Activated T-cell treated with anti-CD3 and anti-CD28 coated beads, Interleukin-2, amount 50 U/mL, for 4 hours (primary cell): ENCODE measurements at places on chromosomes 7 and 10. TPM values are rescaled to one million over a fixed set of nuclear protein-coding genes. Genes with fewer than 3 reads are reported as not detected.

The ACBD7 gene
- total RNA-seq: 0.52 TPM

The CLDN12 gene
- 1.1 TPM for total RNA-seq

The PON1 gene
- 0.46 TPM for total RNA-seq

The PILRA gene
- 1.1 TPM for total RNA-seq

The ATG9B gene
- total RNA-seq: 7.3 TPM

The FAM25A gene
- total RNA-seq: not detected

The CFAP70 gene
- total RNA-seq: 0.37 TPM

The RPEL1 gene
- not detected for total RNA-seq

The PIK3CG gene
- total RNA-seq: 19.7 TPM

The TAS2R41 gene
- not detected for total RNA-seq

The COL13A1 gene
- not detected for total RNA-seq

DNA sequence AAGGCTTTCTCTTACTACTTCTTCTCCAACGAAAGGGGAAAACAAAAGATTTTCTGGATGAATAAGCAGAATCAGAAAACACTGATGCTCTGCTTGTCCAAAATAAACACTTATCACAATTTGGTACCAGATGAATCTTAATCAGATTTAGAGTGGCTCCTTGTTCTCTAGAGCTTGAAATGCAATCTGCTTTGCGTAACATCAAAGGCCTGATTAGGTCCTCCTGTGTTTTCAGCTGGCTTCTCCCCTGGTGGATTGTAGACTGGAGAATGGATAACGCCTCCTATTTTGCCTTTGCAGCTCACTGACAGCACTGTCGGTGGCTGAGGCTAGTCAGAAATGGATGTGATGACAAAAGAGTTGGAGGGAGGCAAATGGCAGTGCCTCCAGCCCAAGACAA is 91.2 kb downstream of the FAM13C start:
- DNase-seq: no peak

DNA sequence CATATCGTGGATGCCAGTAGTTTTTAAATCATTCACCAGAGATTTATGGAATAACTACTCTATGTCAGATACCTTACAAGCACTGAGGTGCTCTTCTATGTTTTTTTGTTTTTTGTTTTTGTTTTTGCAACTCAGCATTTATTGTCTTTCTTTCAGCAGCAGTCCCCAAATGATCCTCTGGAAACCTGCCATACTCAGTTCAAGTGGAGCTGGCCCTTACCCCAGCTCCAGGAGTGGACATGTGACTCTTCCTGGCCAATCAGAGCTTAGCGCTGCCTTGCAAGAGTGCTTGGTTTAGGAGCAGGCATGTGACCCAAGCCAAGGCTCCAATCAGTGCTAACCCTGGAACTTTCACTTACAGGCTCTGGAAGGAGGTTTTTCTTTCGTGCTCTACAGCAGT is 356.6 kb upstream of the ZMIZ1 start:
- no peak for DNase-seq

GRCh38 chr7:25862261-25863004 is 289.6 kb upstream of the NFE2L3 start:
- peak; percentile 54 for DNase-seq

- DNase-seq: no peak
Measured at GRCh38 chr7:116439005-116439404, 60.5 kb upstream of the CAV2 start.

DNA sequence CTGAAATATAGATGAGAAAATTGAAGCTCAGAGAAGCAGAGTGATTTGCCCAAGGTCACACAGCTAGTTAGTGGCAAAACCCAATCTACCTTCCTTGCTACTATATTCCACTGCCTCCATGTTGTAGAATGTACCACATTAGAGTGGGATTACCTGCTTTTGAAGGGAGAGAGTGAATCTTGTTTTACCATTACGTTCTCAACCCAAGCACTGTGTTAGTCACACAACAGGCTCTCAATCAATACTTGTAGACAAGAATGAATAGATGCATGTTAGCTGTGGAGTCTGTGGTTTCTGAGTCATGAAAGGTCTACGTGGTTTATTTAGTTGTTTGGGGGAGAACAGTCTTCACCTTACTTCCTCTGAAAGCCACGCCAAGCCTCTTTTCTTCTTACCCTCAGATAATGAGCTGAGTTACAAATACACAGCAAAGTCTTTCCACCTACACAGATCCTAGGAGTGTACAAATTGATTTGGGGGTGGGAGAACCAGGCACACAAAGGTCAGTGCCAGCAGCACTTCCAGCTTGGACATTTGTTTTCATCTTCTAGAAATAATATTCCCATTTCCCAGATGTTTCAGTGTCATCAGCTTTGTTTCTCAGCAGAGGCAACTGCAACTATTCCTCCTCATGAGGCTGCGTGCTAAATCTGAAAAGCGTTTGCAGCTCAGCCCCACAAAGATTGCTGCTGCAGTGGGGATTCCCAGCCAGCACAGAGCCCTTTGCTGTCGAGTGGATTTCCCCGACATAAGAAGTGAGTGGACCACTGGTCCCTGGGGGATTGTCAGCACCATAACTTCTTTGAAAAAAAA is 71.5 kb upstream of the ADO start:
- DNase-seq: peak; percentile 62

DNA sequence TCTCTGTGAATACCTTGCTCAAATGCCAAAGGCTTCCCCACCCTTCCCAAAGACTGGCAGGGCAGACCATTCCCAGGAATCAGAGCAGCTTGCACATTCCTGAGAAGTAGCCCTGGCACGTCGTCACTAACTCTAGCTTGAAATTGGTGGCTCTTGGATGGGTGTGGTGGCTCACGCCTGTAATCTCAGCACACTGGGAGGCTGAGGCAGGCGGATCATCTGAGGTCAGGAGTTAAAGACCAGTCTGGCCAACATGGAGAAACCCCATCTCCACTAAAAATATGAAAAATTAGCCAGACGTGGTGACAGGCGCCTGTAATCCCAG is 108.2 kb upstream of the MPP7 start:
- DNase-seq: no peak

DNA sequence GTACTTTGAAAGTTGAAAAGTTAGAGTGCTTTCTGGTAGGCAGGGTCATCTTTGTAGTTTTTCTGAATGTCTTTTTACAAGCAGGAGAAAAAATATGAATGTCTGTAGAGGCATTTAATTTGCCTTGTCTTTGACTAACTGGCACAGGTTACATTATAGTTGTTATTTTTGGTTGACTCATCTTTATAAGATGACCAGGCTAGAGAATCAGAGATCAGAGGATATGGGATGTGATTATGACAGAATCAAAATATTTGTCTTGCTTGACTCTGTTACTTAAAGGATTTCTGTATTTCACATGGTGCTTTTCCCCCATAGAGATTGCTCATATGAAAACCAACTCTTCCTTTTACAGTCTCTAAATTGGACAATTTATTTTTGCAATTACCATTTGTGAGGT is 2.4 kb downstream of the ZMYND11 start:
- no peak for DNase-seq

GRCh38 chr10:69549959-69550358 is 23.3 kb downstream of the NEUROG3 start:
- DNase-seq: no peak

GRCh38 chr10:30997536-30998235 is 34.0 kb downstream of the ZNF438 start:
- DNase-seq: no peak

GRCh38 chr10:18079665-18080295 is 60.4 kb upstream of the CACNB2 start:
- no peak for DNase-seq

DNA sequence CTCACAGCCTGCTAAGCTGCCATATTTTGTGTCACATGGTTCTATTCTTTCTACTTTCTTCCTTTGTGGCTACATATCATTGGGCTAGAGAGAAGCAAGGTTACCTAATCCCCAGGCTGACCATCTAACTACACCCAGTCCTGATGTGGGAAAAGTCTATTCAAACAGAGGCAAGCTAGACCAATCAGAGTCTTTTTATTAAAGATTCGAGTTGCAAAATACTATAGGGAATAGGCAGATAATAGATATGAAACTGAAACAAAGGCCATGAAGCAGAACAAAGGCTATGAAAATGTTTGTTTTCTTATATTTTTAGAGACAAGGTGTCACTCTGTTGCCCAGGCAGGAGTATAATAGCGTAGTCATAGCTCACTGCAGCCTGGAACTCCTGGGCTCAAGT is 36.7 kb downstream of the MTERF1 start:
- no peak for DNase-seq

DNA sequence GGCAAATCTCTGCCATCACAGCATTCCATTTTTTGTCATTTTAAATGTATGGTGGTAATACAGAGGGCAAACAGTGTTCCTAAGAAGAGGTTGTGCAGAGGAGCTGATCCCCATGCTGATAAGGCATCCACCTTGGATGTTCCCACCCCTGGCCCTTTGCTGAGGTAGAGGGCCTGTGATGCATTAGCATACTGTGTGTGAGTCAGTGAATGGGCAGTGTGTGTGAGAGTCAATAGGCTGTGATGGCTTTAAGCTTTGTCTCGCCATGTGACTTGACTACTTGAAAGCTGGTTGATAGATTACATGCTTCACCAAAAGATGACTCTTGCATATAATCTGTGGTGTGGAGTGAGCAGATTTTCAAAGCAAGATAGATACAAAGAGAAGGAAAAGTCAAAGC is 81.3 kb downstream of the INSYN2A start:
- DNase-seq: no peak

DNA sequence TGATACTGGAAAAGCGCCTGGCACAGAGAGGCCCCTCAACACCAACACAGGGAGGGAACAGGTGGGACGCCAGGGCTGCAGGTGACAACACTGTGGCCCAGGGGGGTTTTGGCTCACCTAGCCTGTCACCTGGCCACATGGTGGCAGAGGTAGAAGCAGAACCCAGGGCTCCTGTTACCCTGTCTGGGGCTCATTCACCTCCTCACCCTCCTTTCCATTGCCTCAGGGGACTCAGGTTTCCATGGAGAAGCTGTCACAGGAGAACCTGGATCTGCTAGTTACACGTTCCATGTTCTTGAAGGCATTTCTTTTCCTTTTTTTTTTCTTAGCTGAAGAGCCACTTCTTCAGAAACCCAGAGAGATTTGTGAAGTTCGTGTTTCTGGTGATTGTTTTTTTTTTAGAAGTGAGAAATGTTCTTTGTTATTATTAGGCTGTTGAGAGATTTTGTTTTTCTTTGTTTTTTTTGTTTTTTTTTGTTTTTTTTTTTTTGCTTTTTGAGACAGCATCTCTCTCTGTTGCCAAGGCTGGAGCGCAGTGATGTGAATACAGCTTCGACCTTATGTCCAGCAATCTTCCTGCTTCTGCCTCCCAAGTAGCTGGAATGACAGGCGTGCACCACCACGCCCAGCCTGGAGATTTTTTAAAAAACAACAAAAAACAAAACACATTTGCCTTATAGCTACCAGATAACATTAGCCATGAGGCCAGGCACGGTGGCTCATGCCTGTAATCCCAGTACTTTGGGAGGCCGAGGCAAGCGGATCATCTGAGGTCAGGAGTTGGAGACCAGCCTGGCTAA is 16.0 kb downstream of the DENND2A start:
- DNase-seq: no peak

GRCh38 chr10:128274938-128275337 is 148.7 kb upstream of the MKI67 start:
- DNase-seq: no peak

GRCh38 chr10:30556189-30556588 is 73.4 kb downstream of the LYZL2 start:
- no peak for DNase-seq

DNA sequence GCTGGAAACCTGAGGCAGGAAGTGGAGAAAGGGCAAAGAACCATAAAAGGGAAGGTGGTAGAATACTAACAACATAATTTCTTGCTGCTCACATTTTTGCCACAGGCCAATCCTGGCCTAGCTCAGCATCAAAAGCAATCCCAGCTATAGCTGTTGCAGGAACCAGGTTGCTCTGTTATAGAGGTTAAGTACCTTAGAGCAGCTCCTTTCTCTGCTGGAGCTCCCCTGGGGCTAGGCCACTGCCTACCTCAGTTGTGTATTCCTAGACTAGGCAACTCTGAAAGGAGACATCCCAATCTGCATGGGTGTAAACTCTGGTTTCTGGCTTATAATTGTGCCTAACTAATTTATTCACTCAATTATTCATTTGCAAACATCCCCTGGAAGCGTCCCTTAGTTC is 108.4 kb downstream of the ZNF365 start:
- DNase-seq: no peak

DNA sequence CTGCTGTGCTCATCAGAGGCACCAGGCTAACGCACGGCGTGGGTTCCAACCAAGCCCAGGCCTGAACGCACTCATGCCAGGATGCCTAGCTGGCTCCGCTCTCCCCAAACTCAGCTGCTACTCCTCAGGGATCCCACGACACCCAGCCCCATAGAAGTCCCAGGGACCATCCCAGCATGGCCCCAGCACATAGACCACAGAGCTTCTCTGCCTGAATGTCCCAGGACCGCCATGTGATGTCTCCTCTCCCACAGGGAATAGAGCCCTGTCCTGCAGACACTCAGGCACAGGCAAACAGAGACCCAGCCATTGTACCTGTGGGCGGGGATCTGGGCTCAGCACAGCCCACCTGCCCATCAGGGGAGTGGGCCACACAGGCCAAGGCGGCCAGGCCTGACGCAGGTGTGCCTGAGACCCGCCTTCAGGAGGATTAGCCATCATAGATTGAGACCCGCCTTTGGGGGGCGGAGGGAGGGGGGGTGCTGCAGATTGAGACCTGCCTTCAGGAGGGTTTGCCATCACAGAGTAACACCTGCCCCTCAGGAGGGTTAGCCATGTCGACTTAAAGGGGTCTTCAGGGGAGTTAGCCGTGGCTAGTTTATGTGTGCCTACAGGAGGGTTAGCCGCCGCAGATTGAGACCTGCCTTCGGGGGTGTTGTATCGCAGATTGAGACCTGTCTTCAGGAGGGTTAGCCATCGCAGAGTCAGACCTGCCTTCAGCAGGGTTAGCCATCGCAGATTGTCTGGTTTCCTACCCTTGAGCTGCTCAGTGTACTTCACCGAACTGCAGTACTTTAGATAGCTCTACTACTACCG is 29.0 kb downstream of the RASGEF1A start:
- no peak for DNase-seq

GRCh38 chr7:21338728-21339164 is 89.1 kb upstream of the SP4 start:
- peak; percentile 31 for DNase-seq

DNA sequence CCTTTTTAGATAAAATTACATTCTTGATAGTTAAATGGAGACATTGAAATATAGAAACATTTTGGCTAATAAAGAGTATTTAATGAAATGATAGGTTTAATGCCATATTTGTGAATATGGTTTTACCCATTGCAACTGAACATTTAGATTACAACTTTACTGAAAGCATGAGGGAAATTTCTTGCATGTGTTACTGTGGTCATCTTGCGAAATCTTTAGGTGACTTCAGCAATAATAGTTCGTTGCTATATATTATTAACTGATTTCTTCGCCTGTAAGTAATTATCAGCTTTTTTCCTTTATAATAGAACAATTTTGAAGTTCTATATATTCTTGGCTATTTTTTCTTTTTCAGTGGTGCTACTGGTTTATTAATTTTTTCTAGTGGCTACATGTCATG is 83.2 kb downstream of the MLLT10 start:
- DNase-seq: no peak

GRCh38 chr10:549391-549790 is 140.1 kb downstream of the DIP2C start:
- DNase-seq: no peak

- no peak for DNase-seq
Measured at GRCh38 chr7:92489634-92490033, 11.9 kb upstream of the ERVW-1 start.
